ENCODE measurements at places on chromosomes 13 and 19.

DNA sequence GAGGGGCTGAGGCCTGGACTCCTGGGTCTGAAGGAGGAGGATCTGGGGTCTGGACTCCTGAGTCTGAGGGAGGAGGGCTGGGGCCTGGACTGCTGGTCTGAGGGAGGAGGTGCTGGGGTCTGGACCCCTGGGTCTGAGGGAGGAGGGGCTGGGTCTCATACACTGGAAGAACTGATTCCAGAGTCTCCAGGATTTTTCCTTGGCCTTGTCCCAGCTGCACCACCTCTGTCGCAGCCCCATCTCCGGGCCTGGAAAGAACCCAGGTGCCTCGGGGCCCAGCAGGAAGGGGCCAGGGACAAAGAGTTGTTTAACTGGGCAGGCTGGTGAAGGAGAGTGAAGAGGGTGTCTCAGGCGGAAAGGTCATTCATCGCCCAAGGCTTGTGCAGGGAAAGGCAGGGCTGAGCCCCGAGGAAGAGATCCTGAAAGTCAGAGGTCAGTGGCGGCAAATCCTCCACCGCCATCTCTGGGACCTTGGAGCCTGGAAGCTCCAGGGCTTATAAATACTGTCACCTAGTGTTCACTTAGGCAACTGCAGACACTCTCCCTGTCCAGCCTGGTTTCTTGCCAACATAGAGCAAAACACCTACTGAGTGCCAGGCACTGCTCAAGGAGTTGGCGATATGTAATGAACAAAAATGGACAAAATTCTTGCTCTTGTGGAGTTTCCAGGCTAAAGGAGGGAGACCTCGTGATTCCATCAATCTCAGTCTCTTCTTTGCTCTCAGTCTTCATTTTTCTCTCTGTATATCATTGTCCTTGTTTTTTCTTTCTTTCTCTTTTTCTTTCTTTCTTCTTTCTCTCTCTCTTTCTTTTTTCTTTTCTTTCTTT is 4.4 kb upstream of the KCNN4 start:
- DNase-seq = no peak

- no peak for DNase-seq
Measured at GRCh38 chr19:16934489-16934888, 45.7 kb downstream of the F2RL3 start.

DNA sequence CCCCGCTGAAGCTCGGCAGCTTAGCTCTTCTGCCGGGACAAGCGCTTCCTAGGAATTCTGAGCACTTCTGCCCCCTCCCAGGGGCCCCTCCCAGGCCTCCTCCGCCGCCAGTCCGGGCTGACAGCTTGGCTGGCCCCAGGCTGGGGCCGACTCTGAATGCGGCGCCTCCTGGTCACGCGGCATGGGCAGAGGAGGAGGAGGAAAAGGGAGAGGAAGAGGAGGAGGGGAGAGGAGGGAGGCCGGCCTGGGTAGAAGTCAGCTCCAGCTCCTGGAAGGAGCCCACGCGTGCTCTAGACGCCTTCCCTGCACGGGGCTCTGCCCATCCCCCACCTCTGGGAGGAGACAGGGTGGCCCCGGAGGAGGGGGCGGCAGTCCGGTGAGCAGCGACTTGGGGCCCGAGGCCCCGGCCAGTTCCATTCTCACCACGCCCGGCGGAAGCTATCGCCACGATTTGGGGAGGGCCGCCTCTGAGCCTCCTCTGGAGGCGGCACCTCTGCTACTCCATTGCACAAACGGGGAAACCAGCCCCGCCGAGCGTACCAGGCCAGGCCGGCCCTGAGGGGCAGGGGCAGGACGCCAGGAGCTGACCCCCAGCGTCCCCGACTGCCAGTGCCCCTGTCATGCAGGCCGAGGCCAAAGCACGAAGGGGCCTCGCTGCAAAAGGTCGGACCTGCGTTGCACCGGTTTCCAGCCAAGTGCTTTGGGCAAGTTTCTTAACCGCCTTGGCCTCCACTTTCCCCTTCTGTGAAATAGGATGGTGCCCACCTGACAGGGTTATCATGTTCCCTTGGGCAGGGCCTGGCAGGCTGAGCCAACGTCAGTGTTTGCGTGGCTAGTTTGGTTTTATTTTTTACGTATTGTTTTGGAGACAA is 31.6 kb downstream of the CCNE1 start:
- DNase-seq = no peak

DNA sequence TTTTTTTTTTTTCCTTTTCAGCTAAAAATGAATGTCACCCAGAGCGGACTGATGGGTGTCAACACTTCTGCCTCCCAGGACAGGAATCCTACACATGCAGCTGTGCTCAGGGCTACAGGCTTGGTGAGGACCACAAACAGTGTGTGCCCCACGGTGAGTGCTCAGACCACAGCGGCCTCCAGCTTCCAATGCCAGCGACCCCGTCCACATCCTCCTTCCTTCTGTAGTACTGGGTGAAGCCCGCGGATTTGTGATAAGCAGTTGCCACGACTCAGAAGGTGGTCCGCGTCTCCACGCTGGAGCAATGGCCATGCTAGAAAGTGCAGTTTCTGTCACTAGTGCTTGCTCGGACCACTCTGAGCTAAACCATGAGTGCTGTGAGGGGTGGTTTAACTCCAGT is 6.0 kb downstream of the PROZ start:
- no peak for DNase-seq

DNA sequence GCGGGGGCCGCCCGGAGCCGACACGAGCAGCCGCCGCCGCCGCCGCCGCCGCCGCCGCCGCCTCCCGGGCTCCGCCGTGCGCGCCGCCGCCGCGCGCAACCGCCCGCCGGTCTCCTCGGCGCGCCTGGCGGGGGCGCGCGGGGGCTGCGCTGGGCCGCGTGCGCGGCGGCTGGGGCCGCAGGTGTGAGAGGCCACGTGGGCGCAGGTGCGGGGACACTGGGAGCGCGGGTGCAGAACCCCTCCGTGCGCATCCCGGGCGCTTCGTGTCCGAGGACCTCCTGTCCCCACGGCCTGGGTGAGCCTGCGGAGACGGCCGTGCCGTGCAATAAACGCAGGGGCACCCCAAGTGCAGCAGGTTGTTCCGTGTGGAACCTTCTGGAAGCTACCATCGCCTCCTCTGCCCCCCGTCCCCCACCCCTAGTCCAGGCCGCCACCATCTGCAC is at the start of gene LINGO3:
Gene LINGO3 (minus strand): TSS at position 41 of the 443 bp plus-strand sequence. CDS start 16,378 bp downstream, outside the sequence.
- DNase-seq = no peak

- no peak for DNase-seq
Measured at GRCh38 chr19:23512151-23512925, 117.1 kb upstream of the ZNF91 start.

All from stimulated activated CD4-positive, alpha-beta T cell treated with anti-CD3 and anti-CD28 coated beads, TNF-alpha, amount 100 ng/mL, for 1 hour (primary cell).